NCI-H446 treated with DMSO at 0.1 percent for 48 hours (cell line): ENCODE measurements at places on chromosomes 2 and 18.

GRCh38 chr2:36568516-36569246 is 29.3 kb downstream of the FEZ2 start:
- DNase-seq = no peak

DNA sequence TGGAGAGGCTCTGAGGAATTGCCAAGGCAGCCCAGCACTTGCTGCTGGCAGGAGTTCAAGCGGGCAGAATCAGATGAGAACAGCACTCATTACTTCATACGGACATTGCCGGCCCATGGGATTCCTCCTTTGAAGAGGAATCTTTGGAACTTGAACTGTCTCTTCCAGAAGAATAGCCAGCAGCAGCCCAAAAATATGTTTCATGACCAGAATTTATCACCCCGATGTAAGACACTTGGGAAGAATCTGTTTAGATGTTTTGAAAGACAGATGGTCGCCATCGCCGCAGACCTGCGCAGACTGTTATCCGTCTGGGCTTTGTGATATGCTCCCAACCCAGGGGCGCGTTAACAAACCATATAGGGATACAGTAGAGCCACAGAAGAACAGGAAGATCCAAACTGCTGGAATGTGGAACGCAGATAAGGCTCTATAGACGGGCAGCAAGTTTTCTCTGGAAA is 3.7 kb upstream of the ADI1 start:
- DNase-seq = peak; percentile 12

DNA sequence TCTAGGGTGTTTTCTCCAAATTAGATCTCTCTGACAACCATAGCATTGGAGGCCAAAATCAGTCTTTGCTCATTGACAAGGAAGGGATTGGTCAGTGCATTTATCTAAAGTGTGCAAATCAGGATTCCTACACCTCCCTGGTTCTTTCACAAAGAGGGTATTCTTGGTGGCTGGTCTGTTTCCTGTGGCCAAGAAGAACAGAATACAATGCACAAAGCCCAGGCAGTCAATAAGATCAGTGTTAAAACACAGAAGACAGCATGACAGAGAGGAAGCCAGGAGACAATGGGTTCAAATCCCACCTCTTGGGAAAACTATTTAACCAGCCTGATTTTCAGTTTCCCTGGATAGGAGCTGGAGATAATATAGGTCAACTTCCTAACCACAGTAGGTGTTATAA is 46.1 kb upstream of the THOC1 start:
- DNase-seq = no peak

DNA sequence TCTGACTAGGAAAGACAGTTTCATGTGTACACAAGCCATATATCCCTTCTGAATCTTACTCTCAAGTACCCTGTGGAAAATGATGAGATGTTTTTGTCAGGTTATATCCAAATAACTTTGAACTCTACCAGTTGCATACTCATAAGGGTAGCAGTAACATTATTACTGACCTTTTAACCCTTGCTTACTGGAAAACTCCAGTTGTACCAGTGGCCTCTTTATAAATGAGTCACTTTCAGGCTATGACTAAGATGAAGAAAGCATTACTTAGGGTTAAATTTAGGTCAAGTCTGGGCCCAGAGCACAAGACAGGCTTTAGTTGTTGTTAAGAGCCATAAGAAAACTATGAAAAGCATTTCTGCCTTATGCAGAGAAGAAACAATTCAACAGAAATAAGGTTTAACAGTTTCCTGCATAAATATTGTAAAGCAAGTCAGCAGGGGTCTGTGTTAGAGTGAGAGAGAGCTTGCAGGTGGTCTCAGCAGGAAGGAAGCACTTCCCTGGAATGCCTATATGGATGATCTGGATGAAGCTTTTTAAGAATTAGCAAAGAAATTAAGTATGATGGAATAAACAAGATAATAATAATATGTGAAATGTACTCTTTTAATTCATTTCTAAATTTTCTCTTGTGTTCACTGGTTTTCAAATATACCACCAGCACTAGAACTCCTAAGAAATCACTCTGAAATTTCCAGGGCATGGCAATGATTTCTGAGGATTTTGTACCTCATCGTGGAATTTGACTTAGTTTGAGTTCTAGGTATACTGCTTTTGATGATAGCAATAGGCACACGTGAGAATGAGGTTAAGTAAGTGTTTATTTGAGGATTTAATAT is 126.6 kb downstream of the UBE2E3 start:
- DNase-seq = no peak

DNA sequence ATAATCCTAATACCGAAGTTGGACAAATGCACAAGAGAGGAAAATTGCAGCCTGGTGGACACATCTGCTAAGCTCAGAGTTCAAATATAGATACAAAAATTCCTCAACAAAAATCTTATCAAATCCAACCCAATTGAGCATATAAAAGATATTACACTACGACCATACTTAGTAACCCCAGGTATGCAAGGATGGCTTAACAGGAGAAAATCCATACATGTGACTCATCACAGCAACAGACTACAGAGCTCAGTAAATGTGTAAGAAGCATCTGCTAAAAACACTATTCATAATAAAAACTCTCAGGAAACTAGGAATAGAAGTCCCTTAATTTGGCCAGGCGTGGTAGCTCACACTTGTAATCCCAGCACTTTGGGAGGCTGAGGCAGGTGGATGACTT is 28.3 kb downstream of the HS6ST1 start:
- DNase-seq = no peak

DNA sequence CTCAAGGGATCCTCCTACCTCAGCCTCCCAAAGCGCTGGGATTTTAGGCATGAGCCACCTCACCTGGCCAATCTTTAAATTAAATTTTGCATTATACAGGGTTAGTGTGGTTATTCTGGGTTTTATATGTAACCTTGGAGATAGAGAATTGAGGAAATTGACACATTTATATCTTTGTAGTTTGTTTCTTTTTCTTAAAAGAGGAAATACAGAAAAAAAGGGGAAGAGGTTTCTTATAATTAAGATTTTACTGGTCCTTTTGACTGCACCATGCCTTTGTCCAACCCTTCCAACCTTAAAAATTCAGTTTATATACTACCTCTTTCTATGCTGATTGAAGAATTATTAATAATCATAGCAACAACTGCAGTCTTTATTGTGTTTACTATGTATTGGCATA is 210.1 kb upstream of the STON1 start:
- DNase-seq = no peak

DNA sequence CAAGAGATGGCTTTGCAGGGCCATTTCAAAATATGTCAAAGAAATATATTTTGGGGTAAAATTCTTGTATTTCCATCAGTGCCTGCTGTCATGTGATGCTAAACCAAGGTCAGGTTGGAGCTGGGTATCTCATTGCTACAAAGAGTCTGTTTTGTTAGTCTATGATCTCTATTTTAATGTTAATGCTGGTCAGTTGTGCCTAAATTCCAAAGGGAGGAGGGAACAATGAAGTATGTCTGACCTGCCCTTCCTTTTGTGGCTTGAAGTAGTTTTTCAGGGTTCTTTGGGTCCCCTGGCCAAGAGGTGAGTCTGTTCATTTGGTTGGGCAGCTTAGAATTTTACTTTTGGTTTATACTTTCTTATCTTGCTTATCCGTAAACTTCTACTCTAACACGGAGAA is 61.6 kb upstream of the DYNAP start:
- no peak for DNase-seq

- no peak for DNase-seq
These were observed 146.3 kb upstream of the SKOR2 start for GRCh38 chr18:47397671-47398319.

DNA sequence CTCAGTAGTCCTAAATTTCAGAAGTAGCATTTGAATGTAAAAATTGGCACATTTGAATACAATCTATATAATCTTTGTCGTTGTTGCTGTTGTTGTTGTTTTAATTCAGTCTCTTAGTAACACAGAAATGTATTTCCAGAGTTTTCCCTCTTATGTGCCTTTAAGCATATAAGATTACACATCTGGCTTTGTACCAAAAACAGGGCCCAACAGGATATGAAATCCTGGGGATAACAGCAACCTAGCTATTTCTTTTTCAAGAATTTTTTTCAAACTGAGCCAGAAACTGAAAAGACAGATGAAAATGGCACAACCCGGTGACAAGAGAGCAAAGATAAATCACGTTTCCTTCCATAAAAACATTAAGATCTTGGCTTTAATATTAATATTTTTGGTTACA is 906.7 kb downstream of the NRXN1 start:
- DNase-seq = peak; percentile 13

DNA sequence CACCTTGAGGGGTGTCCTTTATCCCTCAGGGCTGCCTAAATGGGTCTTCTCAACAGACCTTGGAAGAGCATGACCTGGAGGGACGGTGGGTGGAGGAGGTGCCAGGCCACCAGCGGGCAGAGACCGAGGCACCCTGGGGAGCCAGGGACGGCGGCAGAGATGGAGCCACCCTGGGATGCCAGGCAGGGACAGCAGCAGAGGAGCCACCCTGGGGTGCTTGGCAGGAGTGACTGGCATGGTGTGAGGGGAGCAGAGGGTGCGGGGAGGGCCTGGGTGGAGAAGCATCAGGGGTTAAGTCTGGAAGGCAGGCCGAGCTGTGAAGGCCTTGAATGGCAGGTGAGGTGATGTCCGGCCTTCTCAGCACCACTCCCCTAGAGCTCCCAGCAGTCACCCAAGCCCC is 56.1 kb downstream of the CIB4 start:
- DNase-seq = no peak

DNA sequence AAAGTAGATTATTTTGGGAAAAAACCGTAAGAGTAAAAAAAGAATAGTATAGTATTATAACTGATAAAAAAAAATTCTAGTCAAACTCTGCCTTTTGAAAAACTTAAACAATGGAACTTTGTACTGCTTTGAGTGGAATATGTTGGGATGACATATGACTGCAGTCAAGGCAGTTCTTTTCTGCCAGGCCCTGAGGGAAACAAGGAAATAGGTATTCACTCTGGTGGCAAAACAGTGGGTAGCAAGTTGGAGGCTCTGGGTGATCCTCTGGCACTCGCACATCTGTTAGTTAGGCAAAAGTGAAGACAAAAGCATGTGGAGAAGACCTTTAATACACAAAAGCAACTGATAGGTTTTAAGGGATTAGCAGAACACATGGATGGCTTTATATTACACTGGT is 102.2 kb downstream of the ARHGEF33 start:
- DNase-seq = no peak

- DNase-seq = no peak
These were observed 206.1 kb downstream of the ZFP36L2 start for GRCh38 chr2:43020296-43020695.

- DNase-seq = no peak
These were observed 217.3 kb downstream of the VAPA start for GRCh38 chr18:10131081-10131459.

DNA sequence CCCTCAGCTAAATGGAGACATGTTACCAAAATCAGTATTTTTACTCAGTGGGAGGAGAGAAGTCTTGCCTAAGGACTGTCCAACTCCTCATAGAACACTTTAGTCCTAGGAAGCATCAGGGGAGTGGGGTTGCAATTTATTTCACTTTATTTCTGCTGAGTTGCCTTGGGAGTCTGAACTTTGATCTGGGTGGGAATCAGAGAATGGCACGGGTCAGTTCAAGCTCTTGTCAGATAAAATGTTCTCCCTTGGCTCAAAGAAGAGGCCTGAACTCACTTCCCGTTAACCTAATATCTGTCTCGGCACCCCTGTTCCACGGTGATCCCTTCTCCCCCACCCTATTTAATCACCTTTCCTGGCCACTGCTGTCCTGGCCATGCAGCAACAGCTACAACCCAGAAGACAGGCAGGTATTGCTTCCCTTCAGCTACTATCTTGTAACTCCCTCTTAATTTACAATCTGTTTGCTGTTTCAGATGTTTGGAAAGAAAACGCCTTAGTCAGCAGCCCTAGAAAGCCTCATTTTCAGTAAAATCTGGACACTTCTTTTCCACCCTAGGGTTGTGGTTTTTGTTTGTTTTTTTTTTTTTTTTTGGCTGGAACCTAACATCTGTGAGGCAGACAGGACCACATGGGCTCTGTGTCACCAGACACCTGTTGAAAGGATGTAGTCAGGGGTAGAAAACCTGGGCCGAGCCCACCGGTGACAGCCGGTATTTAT is 52.5 kb downstream of the SERTAD2 start:
- DNase-seq = no peak

GRCh38 chr2:148130581-148130980 is 109.7 kb downstream of the MBD5 start:
- no peak for DNase-seq

DNA sequence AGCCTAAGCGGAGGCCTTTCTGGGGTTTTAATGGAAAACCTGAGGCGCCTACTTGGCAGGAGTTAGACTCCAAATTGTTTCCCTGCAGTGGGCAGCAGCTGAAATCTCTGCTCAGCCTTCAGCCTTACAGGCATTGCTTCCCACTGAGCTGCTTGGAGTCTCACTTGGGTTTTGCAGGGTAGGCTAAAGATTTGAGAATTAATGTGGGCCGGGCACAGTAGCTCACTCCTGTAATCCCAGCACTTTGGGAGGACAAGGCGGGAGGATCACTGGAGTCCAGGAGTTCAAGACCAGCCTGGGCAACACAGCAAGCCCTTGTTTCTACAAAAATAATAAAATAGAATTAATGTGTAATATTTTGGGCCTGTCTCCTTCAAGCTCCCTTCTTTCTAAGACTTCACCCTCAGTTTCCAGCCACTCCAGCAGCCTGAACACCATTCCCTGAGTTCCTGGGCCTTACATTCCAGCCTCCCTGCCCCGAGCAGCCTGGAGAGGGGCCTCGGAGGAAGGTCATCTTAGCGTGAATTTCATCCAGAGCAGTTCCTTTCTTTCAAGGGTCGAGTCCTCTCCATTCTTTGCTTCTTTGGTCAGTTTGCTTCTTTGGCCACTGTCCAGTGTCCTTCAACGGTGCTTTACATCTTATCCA is 9.1 kb upstream of the RAB17 start:
- no peak for DNase-seq

- no peak for DNase-seq
These were observed 259.1 kb downstream of the SS18 start for GRCh38 chr18:25831301-25831701.

DNA sequence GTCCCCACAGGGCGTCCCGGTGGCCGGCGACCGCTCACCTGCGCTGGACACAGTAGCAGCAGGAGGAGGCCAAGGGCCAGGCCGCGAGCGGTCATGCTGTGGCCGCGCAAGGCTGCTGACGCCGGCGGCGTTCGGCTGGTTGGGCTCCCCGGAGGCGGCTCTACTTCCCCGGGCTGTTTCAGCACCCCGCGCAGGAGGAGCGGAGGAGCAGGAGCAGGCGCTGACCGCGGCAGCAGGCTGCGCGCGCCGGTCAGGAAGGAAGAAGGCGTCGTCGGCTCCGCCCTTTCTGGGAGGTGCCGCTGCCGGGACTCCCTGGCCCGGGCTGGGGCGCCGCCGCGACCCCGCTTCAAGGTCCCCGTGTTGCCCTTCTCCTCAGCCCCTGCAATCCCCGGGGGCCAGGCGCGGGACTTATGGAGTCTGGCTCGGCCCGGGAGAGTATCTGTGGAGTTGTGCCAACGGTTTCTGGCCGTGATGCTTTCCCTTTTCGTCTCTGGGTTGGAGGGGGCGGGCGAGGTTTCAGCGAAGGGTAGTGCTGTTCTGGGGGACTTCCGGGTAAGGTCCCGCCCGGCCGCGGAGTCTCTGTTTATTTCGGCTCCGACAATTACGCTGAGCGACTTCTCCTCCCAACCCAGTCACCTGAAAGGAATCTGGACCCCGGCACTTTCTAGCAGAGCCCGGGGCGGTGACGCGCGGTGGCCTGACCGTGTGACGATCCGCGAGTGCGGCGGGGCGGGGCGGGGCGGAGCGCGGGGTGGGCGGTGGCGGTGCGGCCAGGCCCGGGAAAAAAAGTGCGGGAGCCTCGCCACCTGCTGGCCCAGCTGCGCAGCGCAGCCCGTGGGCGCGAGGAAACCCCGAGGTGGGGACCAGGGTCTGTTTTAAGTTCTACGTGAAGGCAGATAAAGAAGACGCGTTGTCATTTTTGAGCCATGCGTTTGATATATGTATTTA is at the start of gene NPC1:
TSS of gene NPC1 (minus strand) at position 258 of the 948 bp plus-strand sequence. CDS start at position 95, 163 bp downstream.
- DNase-seq = peak; percentile 60

- no peak for DNase-seq
These were observed 92.0 kb upstream of the CYP1B1 start for GRCh38 chr2:38167968-38168350.
